ENCODE measurements at places on chromosomes 4 and X. TPM values are rescaled to one million over a fixed set of nuclear protein-coding genes. Genes with fewer than 3 reads are reported as not detected.

Gene GSX2
- total RNA-seq = not detected

Gene NAT8L
- total RNA-seq = 8.3 TPM

Gene ABCD1
- total RNA-seq = 13.5 TPM

Gene ENOX2
- total RNA-seq = 15.4 TPM

Gene LRAT
- total RNA-seq = 0.20 TPM

Gene TCEAL4
- 56.5 TPM for total RNA-seq

Gene ETDA
- total RNA-seq = not detected

Gene TLR7
- not detected for total RNA-seq

Gene S100P
- total RNA-seq = not detected

Gene NUDT11
- 35.0 TPM for total RNA-seq

Gene CTAG1A
- not detected for total RNA-seq

Gene CLTRN
- 0.27 TPM for total RNA-seq

Gene IDUA
- total RNA-seq = 20.3 TPM

Gene PCDH18
- total RNA-seq = 7.4 TPM

Gene DUSP21
- not detected for total RNA-seq

Gene USP53
- 3.3 TPM for total RNA-seq

Gene COL4A6
- total RNA-seq = 0.05 TPM

Gene PRRG3
- total RNA-seq = 2.0 TPM

Gene SPANXN4
- not detected for total RNA-seq

Gene CLDN34
- not detected for total RNA-seq

Gene USP51
- total RNA-seq = 2.7 TPM

Gene STARD8
- 1.1 TPM for total RNA-seq

Gene JCHAIN
- not detected for total RNA-seq

Measured in glutamatergic neuron (in vitro differentiated cells).